GDM1 (cell line): ENCODE measurements at places on chromosomes 1 and 21.

DNA sequence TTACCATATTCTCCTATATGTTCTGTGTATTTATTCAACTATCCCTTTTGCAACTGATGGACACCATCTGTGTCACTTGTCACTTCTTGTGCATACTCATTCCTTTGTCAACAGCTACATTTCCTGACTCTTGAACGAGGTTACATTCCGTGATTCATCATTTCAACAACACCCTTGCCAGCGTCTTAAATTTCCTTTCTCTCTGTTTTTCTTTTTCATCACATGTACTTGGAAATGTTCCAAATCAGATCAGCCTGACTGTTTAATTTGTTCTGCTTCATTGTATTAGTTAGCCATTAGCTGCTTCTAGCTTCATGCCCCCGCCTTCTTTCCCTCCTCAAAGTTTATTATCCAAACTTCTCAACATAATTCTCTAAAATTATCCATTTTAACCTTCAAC, 173.0 kb downstream of the ADGRL4 start:
- no peak for DNase-seq

DNA sequence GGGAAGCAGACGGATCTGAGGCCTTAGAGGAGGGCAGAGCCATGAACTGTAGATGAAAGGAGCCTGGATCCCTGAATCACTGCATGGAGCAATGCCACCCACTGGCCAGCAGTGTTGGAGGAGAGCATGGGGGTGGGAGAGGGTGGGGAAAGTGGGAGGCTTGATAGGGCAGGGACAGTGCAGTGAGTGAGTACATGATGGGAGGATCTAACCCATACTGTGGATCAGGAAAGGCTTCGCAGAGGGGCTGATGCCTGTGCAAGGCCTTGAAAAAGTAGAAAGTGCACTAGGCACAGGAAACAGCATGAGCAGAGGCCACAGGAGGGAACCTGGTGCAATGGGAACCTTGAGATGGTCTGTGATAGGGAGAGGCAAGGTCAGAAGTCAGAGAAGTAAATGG, 391.9 kb downstream of the PTPRU start:
- DNase-seq, result no peak

DNA sequence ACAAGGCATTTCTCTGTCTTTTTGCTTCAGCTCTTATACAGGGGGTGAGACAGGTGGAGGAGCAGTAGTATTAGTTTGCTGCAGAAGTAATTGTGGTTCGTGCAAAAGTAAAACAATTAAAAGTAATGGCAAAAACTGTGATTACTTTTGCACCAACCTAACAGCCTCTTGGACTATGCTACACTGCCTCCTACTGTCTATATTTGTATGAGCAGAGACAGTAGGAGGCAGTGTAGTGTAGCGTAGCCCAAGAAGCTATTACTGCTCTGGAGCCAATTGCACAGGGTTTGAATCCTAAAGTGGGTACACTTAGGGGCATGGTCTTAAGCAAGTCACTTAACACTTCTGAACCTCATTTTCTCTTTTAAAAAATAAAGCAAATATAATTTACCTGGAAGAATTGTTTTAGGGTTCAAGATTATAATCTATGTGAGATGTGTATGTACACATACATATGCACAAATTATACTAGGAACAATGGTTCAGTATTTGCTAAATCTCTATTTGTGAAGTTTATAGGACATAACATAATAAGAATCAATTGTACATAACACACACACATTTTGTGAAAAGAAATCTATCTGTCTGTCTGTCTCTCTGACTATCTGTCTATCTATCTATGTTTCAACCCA, 103.8 kb downstream of the BRINP3 start:
- DNase-seq, result peak; percentile 0

DNA sequence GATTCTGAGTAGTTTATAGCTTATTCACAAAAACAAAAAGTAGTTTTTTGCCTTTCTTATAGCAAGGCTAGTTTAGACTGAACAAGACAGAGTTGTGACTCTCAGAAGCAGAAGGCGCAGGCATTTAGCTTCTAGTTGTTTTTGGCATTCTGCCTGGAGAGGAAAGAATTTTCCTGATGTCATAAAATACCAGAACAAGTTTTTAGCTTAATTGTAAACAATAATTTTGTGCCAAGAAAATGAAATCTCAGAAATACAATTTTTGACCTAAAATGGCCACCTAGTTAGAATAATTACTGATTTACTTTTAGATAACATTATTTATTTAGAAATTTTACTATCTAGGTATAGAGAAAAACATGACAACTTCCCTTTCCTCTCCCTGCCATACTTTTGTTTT, 1.0 kb downstream of the DNAJB4 start:
- no peak for DNase-seq

DNA sequence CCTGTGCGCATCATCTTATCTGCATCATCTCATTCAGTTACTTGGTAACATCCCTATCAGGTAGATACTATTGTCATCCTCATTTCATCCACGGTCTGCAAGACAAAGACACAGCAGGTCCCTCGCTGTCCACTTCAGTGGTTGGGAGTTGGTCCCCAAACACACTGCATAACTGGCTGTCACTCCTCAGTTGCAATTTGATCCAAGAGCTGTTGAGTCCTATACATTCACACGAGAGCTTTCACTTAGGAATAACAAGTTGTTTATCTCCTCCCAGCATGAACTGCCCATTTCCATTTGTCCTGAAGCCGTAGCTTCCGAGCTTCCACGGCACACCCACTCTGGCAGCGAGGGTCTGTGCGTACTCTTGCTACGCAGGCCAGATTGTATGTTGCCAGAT, 472.0 kb downstream of the CAMTA1 start:
- DNase-seq, result no peak

GRCh38 chr1:51928896-51929295, 50.4 kb upstream of the NRDC start:
- DNase-seq, result no peak

DNA sequence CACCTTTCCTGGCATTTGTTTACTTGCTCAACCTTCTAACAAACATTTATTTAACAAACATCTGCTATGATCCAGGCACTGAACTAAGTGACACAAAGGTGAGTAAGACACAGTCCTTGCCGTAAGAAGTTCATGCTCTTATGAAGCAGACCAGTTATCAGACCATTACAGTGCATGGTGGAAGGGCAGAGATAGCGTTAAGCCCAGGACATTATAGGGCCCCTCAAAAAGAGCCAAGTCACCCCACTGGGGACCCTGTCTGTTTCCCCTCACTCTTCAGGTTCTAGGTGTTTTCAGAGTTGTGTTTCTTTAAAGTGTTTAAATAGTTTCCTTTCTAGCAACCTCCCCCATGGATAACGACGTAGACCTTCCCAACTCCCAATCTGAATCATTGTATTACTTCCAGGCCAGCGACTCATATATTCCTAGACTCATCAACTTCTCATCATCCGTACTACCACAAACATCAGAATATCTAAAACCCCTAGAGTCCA, 39.3 kb downstream of the TCP10L start:
- no peak for DNase-seq

DNA sequence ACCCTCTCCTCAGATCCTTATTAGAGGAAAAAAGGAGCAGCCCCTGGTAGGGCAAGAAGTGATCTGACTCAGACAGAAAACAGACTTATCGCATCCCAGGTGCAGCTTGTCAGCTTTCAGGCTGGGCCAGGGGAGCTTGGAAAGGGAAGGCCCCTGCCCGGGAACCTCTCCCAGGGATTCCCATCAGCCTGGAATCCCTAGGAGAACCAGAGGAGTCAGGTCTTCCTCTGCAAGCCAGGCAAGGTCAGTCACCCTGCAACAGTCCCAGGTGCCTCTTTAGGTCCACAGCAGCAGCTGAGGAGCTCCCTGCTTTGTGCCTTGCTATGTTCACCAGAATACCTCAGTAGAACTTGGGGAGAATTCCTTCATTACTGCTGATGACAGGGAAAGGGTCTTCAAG, 2.9 kb upstream of the PRAMEF12 start:
- no peak for DNase-seq

- peak; percentile 21 for DNase-seq
Measured at GRCh38 chr1:110235834-110236682, 25.9 kb downstream of the KCNC4 start.

GRCh38 chr1:25765923-25766589, 33.9 kb upstream of the SELENON start:
- DNase-seq, result no peak

DNA sequence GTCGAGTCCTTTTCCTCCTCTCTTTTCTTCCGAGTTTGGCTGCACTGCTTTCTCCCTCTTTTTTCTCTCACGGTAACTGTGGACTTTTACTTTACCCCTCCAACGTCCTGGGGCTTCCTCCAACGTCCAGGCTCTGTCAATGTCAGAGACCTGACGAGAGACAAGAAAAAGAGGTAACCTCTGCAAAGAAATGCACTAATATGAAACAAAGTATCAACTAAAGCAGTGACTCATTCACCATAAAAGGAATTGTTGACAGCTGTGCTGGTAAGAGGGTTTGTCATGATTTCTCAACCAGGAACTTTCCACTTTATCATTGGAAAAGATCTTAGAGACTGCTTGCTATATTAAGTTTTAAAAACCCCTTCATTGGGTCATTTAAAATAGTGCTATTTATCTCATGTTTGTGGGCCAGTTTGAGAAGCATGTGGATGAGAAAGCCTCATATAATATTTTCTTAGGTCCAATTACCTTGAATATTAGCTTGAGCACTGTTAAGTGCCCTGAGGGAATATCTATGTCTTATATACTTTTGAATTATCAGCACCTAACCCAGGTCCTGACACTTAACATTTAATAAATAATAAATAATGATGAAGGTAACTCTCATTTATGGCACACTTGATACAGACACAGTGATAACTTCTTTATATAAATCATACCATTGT, at the start of gene GBP2:
GBP2 (minus strand) TSS at position 202 of the 668 bp plus-strand sequence. CDS start 4,148 bp downstream, outside the sequence.
- peak; percentile 11 for DNase-seq

DNA sequence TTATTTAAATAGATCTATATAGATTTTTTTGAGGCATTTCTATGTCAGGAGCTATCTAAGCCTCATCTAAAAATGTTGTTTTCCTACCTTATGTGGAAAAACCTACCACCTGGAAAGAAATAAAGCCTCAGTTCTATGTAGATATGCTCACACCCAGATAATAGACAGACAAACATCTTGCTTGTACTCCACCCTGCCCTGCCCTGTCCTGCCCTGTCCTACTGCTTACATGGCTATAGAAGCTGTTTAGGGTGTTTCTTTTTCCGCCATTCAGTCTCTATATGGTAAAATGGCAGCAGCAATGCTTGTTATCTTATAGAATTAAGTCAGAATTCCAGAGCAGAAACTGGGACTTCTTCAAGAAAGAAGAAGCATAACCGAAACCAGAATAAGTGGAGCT, 13.4 kb downstream of the CTTNBP2NL start:
- no peak for DNase-seq

DNA sequence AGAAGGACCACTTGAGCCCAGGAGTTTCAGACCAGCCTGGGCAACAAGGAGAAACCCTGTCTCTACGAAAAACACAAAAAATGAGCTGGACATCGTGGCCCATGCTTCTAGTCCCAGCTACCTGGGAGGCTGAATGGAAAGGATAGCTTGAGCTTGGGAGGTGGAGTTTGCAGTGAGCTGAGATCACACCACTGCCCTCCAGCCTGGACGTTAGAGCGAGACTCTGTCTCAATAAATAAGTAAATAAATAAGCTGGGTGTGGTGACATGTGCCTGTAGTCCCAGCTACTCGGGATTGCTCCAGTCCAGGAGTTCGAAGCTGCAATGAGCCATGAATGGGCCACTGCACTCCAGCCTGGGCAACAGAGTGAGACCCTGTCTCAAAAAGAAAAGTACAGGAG, 3.6 kb downstream of the AKR1A1 start:
- DNase-seq, result no peak

DNA sequence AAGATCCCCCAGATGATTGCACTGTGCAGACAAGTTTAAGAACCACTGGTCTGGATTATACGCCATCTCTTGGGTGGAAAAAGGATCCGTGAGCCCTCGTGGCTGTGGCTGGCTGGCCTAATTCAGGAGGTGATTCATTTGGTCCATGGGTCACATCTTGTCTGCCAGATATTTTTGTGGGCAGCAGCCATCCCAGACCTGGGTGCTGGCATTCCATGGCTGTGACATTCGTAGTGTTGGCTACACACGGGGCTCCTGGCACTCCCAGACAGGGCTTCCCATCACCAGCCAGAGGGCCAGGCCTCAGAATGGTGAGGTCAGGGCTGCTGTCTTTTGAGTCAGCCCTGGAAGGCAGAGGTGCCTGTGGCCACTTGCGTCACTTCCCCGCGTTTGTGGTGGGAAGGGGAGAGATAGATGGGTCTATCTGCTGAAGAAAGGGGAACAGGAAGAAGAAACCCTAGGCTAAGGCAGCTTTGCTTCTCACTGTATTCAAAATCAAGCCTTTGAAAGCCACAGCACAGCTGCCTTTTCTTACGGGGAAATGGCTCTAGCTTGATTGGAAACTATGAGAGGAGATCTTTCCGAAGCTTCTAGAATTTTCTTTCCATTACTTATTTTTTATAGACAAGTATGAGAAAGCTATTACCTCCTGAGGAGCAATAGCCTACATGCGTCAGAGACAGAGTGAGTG, 32.4 kb downstream of the EIF2D start:
- peak; percentile 90 for DNase-seq

GRCh38 chr1:9649769-9650168, 1.8 kb upstream of the PIK3CD start:
- no peak for DNase-seq

GRCh38 chr1:41397753-41398330, 36.6 kb downstream of the FOXO6 start:
- DNase-seq, result no peak

DNA sequence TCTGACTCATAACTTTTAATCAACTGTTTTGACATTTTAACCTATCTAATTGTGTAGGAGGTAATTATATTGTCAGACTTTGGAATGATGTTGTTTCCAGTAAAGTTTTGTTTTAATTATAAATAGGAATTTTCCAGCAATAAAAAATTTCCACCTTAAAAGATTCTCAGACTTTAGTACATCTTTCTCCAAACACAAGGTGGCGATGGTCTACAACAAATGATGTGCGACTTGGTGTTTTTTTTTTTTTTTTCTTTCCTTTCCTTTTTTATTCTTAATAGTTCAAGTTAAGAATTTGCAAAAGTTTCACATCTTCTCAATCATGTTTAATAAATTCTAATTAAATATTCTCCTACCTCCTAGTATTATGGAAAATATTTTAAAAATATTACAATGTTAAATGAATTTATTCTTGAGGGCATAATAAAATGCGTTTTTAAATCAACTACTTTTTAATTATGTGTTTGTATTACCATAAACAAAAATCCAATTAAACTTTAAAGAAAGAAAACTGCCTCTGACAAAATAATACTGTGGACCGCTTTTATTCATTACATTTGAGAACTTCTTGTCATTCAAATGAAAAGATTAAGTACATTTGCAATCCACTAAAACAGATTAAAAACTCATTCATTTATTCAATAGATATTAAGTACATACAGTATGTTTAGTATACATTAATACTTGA, 4.4 kb upstream of the ADAMTS1 start:
- no peak for DNase-seq
